ENCODE measurements at places on chromosomes 11 and 22. TPM values are rescaled to one million over a fixed set of nuclear protein-coding genes. Genes with fewer than 3 reads are reported as not detected.

- DNase-seq: no peak
Measured at GRCh38 chr22:38353701-38354100, 36.5 kb upstream of the CSNK1E start.

ADM2 gene
- total RNA-seq: 3.9 TPM

C11orf24 gene
- 101 TPM for total RNA-seq

GRCh38 chr11:34327804-34328631 is 29.8 kb downstream of the ABTB2 start:
- no peak for DNase-seq

GRCh38 chr11:123640677-123641494 is 13.5 kb downstream of the SCN3B start:
- no peak for DNase-seq

DNA sequence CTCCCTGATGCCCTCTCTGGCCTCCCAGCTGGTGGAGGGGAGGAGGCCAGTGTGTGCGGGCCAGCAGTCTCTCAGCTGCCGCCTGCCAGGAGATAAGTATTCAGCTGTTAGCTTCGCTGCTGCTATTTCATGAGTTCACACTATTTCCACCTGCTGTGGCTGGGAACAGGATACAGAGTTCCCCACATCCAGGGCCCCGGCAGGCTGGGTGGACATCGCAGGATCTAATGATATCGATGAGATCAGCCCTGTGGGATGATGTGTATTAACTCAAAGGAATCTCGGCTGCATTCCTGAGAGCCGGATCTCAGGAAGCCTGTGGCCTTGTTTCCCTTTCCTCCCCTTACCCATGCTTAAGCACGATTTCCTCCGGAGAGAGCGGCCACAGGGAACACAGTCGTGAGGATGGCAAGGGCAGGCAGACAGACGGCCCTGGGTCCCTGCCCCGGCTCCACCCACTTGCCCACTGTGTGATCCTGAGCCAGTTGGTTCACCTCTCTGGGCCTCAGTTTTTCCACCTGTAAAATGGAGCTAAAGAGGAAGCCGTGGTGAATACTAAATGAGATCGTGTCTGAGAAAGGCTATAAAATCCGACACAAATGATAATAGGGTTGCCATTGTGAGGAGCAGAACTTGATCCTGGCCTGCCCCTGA is 6.5 kb upstream of the PVALB start:
- DNase-seq: no peak

- no peak for DNase-seq
Measured at GRCh38 chr22:49349841-49350381, 477.8 kb downstream of the BRD1 start.

DNA sequence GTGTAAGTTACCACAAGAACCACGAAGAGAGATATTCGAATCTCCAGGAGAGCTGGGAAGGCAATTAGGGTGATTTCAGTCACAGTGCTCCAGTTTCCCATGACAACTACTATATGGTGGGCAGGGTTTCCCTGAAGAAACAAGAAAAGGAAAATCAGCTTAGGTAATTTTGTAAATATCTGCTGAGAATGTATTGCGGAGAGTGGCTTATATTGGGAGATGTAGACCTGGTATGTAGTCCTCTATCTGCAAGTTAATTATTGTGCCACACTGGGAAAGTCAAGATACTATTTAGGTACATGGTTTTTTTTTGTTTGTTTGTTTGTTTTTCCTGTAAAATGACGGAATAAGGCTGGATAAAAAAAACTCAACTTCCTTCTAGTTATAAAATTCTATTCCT is at the start of gene OR6M1:
TSS of gene OR6M1 (minus strand) at position 101 of the 400 bp plus-strand sequence. CDS start at position 101, 0 bp downstream.
- DNase-seq: no peak

GRCh38 chr22:44365832-44366231 is 53.1 kb upstream of the SHISAL1 start:
- no peak for DNase-seq

DNA sequence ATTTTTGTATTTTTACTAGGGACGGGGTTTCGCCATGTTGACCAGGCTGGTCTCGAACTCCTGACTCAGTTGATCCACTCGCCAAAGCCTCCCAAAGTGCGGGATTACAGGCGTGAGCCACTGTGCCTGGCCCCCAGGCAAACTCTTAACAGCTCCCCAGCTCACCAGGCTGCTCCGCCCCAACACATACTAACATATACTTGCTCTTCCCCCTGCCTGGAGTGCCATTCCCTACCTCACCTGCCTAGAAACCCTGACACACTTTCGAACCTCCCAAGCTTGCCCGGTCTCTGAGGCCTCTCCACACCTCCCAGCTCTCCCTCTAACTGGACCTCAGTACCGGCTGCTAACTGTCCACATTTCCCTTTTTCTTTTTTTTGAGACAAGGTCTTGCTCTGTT is 8.5 kb downstream of the MAP4K2 start:
- DNase-seq: no peak

DNA sequence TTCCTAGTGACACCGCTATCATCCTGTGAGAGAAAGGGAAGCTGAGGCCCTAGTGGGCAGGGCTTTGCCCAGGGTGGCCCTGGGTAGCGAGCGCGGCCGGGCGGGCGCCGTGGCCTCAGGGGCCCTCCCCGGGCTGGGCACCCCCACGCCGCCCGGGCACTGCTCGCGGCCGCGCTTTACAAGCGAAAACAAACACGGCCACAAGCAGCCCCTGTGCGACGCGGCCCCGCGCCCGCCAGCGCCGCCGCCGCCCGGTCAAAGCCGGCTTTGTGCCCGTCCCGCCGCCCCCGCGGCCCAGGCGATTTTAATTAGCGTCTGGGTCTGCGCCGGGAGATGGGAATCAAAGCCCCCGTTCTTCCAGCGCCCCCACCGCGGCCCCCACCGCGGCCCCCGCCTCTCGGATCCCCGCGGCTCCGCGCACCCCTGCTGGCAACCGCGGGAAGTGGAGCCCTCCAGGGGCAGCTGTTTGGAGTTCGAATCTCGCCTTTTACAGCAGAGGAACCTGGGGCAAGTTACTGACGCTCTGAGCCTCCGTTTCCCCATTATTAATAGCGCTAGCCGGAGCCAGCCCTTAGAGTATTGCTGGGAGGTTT is 47.9 kb downstream of the CHRDL2 start:
- DNase-seq: no peak

DNA sequence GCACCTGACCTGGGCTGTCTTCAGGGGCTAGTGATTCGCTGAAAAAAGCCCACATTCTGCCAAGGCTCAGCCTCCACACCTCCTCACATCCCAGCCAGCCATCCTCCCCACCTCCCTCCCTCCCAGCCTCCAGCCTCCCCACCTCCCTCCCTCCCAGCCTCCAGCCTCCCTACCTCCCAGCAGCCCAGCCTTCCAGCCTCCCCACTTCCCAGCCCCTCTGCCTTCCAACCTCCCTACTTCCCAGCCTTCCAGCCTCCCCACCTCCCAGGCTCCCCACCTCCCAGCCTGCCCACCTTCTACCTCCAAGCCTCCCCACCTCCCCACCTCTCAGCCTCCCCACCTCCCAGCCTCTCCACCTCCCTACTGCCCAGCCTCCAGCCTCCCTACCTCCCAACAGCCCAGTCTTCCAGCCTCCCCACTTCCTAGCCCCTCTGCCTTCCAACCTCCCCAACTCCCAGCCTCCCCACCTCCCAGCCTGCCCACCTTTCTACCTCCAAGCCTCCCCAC is 33.7 kb upstream of the TH start:
- no peak for DNase-seq

RHOD gene
- 17.0 TPM for total RNA-seq

POU2AF1 gene
- total RNA-seq: not detected

KDM4E gene
- not detected for total RNA-seq

GRCh38 chr22:46352276-46352675 is 16.8 kb downstream of the TRMU start:
- DNase-seq: no peak

TSPAN18 gene
- total RNA-seq: not detected

DNA sequence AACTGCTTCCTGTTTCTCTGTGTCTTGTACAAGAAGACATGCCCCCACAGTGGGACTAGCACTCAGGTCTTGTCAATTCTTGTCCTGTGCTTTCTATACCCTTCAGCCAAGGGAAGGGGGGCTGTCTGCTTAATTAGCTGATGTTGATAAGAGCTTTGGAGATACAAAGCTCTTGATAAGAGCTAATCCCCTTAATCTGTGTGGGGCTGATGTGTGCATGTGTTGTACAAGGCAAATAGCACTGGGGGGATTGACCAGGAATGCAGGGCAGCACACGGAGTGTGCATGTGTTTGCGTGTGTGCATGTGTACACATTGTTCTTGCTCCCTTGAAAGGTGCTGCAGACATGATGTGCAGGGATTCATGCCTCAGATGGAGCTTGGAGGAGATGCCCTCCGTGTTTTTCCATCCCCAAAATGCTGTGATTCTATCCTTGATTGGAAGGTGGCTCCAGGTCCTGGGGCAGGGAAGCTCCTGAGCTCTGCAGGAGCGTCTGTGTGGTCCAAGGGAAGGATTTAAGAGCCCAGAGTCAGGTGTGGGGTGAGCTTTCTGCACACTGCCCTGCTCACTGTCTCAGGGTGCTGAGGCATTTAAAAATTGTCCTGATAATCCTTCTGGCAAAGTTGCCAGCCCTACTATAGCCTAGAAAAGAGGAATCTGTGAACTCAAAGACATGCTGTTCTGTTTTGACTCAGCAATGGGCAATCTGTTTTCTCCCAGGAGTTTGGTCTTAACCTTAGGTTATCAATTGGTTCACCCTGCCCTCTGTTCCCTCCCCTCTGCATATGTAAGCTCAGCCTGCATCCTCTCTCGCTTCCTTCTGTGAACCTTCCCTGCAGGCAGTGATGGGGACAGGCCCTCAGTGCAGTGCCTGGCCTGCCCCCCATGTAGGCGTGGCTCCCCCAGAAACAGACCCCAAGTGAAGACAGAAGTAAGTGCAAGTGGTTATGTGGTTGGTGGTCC is 102.0 kb downstream of the GRIK4 start:
- no peak for DNase-seq

DNA sequence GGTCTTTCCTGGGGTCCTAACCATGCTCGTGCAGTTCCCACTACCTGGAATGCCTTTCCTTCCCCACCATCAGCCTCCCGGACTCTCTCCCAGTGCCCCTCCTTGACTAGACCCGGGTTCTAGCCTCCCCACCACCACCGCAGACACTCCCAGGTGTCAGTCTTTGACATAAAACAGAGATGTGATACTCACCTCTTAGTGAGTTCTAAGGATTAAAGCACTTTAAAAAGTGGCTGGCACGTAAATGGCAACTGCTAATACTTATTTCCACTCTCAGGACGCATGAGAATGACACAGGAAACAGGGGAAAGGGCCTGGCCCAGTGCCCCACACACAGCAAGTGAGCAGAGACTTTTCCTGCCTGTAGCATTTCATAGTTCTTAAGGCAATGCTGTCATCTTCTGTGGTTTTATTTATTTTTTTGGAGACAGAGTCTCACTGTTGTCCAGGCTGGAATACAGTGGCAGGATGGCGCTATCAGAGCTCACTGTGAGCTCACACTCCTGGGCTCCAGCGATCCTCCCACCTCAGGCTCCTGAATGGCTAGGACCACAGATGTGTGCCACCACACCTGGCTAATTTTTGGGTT is 1.9 kb upstream of the SLC25A45 start:
- peak; percentile 25 for DNase-seq

SPDYC gene
- total RNA-seq: not detected

MYRF gene
- 0.24 TPM for total RNA-seq

SCO2 gene
- 10.2 TPM for total RNA-seq

GRCh38 chr11:84289381-84289906 is 1003.3 kb upstream of the CCDC90B start:
- no peak for DNase-seq

VSIG10L2 gene
- not detected for total RNA-seq

OR8G5 gene
- total RNA-seq: not detected

DNA sequence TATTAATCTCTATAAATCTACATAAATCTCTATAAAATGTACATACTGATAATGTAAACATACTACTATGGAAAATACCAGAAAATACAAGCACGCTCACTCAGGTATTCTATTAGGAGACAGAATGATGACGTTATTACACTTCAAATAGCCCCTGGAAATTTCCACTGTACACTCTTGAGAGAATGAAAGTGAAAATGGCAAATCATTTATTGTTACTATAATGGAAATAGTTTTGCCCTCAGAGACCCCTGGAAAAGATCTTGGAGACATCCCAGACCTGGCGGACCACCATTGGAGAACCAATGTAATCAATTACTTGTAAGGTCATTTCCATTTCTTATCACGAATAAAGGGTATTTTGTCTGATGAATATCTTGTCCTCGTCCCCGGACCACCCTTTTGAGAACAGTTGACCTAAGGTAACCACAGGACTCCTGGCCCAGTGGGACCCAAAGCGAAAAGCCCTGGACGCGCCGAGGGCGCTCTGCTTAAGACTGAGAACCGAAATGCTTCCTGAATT is 509 bp upstream of the PRRG4 start:
- no peak for DNase-seq

DNA sequence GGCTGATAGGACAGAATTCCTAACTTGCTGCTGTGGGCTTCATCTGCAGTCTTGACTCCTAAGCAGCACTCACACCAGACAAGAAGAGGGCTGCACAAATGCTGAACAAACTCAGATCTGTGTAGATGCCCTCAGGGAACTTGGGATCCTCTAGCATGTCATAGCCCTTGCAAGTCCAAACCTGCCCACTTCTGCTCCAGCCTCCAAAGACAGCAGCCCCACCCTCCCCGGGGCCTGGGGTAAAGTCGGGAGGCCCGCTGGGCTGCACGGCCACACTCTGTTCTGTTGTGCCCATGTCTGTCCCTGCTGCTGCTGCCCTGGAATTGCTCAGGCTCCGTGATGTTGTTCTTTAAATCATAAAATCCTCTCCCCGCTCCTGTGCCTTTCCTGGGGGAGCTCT is 28.3 kb downstream of the DRD2 start:
- no peak for DNase-seq

GRCh38 chr11:44030996-44031395 is 16.8 kb upstream of the ACCSL start:
- DNase-seq: no peak

DNA sequence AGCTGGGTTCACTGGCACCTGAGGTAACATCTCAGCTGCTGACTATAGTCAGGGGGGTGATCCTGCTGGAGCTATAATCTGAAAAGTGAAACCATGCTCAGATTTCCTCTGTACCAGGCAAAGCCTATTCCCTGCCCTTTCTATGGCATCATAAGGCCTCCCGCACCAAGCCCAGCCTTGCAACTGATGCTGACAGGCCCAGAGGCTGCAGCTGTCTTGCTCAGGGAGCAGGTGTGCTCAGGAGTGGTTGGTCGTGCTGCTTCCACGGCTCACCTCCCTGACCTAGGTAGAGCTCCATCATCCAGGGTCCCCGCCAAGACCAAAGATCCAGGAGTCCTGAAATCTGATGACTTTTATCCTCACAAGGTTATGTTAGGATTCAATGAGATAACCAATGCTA is 121.7 kb downstream of the FEZ1 start:
- no peak for DNase-seq
